Left renal pelvis (tissue), 4 donors: ENCODE measurements at places on chromosomes 1 and 21.

- DNase-seq, result no peak
Measured at GRCh38 chr1:8435569-8436071, 117.7 kb downstream of the SLC45A1 start.

- DNase-seq, result no peak
Measured at GRCh38 chr1:71502006-71502405, 421.2 kb upstream of the ZRANB2 start.

- DNase-seq, result no peak
Measured at GRCh38 chr1:92601044-92601443, 114.3 kb upstream of the GFI1 start.

DNA sequence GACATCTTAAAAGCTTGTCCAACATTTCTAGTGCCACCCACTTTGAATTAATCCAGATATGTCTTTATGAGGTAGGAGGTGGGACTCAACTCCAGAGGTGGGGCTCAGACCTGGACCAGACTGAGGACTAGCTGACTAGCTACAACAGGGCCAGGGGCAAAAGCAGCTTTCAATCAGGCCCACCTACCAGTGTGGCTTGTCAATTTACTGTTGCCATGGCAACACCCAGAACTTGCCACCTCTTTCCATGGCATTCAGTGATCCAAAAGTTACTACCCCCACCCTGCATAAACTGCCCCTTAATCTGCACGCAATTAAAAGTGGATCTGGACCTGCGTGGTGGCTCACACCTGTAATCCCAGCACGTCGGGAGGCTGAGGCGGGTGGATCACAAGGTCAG, 113.2 kb upstream of the KAZN start:
- DNase-seq, result no peak

GRCh38 chr1:102120910-102121309, 124.2 kb upstream of the OLFM3 start:
- no peak for DNase-seq

DNA sequence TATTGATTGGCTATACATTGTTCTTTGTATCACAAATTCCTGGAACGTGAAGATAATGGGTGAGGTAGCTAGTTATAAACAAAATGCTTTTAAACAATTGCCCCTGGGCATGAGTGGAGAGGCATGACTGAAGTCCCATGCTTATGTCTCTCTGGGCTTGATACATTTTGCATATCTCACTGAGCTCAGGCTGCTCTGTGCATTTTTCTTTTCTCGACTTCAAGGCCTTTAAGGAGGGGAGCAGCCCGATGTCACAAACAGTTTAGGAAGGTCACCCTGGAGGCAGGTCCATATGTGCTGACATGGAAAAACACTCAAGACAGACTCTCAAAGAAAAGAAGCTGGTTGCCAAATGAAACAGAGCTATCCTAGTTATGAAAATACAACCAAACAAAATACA, 80.1 kb upstream of the PUM1 start:
- DNase-seq, result no peak

DNA sequence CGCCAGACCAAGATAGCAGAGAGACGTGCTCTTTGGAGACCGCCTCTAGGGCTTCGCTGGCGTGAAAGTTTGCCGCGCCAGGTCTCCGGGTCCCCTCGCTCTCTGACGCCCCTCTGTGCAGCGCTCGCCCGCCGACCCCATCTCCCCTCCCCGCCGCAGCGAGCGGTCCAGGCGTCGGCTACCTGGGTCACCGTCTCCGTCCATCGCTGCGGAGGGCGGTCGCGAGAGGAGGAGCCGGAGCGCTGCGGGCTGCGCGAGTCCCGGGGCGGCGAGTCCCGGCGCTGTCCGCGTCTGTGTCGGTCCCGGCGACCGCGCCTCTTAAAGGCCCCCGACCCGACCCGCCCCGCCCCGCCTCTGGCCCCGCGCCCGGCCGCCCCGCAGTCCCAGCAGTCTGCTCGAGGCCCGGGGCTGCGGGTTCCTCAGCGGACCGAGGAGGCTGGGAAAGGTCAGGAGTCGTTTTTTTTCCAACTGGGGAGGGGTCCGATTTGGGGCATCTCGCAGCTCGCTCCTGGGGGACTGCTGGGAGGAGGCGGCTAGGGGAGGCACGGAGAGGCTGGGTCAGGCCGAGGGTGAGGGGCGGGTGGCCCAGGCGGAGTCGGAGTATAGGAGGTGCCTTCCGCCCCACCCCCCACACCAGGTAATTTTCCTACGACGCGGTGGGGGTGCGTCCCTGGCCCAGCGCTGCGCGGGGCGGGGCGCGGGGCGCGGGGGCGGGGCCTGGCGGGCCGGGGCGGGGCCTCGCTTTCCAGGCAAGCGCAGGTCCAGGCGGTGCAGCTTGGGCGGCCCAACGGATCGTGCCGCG, at the start of the genes FBXO2 and FBXO44:
FBXO2 (minus strand) TSS at position 293 of the 802 bp plus-strand sequence; CDS start at position 204, 89 bp downstream.
FBXO44 (plus strand) TSS at position 741 of the 802 bp plus-strand sequence. CDS start 959 bp downstream, outside the sequence.
- DNase-seq, result no peak
